ENCODE measurements at places on chromosomes 2 and 18. TPM values are rescaled to one million over a fixed set of nuclear protein-coding genes. Genes with fewer than 3 reads are reported as not detected.

Gene SERPINB3
- total RNA-seq = 2.6 TPM

GRCh38 chr2:219886615-219887014 lies 259.2 kb downstream of the SLC4A3 start:
- no peaks in the 10 kb centered on the region for H3K4me1 ChIP-seq
- DNase-seq = no peak
- no peaks in the 10 kb centered on the region for H3K27me3 ChIP-seq
- H3K4me3 ChIP-seq = no peak overlapping the region
- no peaks in the 10 kb centered on the region for H3K36me3 ChIP-seq

DNA sequence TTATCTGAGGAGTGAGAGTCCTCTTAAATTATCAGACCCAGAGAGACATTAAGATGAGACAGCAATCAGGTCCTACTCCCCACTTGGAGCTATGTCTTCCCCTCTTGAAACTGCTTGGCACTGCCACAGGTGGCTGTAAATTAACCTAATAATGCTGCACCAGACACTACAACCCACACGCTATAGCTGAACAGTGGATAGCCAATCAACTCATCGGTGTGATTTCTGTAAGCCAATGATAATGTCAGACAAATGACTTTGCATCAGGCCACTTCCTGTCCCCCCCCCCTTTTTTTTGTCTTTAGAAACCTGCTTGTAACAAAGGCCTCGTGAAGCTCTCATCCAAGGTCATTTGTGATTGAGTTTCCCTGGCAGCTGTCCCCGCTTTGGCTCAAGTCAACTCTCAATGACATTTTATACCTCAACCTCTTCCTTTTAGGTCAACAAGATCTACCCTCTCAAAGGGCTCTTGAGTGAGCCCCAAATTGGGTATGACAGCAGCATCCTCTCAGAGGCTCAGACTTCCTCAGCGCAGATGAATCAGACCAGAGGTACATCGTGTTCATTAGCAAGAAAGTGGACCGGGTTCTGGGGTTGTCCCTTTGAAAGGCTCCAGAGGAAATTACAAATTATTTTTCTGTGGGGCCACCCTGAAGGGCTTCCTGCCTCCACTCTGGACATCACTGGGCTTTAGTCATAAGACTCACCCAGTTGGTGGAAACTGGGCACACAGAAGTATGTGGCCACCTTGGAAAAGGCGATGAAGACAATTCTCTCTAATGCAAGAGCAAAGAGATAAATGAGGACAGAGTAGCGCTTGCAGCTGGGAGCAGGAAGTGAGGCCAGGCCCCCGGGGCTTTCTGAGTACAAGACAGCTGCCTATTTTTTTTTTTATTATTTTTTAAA lies 73.6 kb downstream of the COPS8 start:
- peak overlapping the region; percentile 32 for H3K27ac ChIP-seq
- DNase-seq = no peak
- H3K4me1 ChIP-seq = no peaks in the 10 kb centered on the region
- no peak overlapping the region for H3K4me3 ChIP-seq
- H3K27me3 ChIP-seq = no peaks in the 10 kb centered on the region

DNA sequence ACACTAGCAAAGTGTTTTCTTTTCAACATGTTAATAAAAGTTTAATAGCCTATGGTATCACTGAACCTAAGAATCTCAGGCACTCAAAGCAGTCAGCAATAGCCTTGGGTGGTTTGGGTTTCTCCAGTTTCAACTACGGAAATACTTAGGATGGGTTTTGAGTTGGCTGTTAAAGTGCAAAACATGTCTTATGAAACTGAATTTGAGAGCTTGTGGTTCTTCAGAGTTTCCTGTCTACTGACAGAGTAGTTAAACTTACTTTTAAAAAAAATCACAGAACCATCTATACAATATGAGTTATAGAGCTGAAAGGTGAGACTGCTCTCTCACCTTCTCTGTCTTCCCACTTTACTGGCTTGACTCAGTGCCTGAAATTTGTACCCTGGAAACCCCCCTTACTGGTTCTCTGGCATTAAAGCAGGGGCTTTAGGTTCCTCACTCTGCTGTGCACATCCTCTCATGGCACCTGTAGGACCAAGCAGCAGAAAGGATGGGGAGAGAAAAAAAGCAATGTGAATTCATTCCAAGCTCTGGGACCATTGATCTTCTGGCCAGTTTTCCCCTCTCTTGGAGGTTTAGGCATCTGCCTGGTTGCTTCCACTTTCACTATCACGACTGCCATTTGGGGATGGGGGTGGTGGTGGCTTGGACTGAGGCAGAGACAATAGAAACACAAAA lies 18.1 kb downstream of the CCDC141 start:
- peak overlapping the region; percentile 2 for H3K4me3 ChIP-seq
- peaks cover 9% of the 10 kb centered on the region for H3K4me1 ChIP-seq
- no peak for DNase-seq
- H3K36me3 ChIP-seq = no peaks in the 10 kb centered on the region
- peak overlapping the region; percentile 85 for H3K27ac ChIP-seq

DNA sequence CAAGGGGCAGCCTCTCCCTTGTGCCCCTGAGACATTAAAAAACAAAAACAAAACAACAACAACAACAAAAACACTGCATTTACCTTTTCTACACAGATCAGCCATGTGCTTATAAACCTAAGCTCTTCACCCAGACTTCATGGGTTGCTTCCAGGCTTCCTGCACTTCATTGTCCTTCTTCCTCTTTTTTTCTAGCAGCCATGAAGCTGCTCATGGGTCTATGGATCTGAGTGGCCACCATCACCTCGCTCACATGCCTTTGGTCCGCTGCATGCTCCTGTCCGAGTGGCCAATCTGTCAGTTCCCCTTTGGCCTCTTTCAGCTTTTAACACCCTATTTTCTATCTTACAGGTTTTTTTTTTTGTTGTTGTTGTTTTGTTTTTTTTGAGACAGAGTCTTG lies 9.0 kb upstream of the TET3 start:
- H3K27ac ChIP-seq = no peak overlapping the region
- H3K36me3 ChIP-seq = no peaks in the 10 kb centered on the region
- no peak for DNase-seq

- H3K27me3 ChIP-seq = no peaks in the 10 kb centered on the region
- peak; percentile 46 for DNase-seq
- H3K4me3 ChIP-seq = peak overlapping the region; percentile 94
- no peaks in the 10 kb centered on the region for H3K36me3 ChIP-seq
- H3K27ac ChIP-seq = peak overlapping the region; percentile 91
- peaks cover 4% of the 10 kb centered on the region for H3K4me1 ChIP-seq
These were observed 912 bp upstream of the FBXO11 start for GRCh38 chr2:47907039-47907781.
